ENCODE measurements at places on chromosomes 11 and 22.
A peak's percentile ranks its signal among the peaks of the same experiment; 100 is the strongest.

- no peak for DNase-seq
Observed at GRCh38 chr22:32967386-32968101, 90.6 kb downstream of the SYN3 start.

- DNase-seq = no peak
Observed at GRCh38 chr11:114297806-114298709, 1.9 kb downstream of the NNMT start.

GRCh38 chr11:19907839-19908238 is 195.2 kb downstream of the NAV2 start:
- DNase-seq = no peak

GRCh38 chr11:20647976-20648565 is 21.3 kb upstream of the NELL1 start:
- peak; percentile 18 for DNase-seq

DNA sequence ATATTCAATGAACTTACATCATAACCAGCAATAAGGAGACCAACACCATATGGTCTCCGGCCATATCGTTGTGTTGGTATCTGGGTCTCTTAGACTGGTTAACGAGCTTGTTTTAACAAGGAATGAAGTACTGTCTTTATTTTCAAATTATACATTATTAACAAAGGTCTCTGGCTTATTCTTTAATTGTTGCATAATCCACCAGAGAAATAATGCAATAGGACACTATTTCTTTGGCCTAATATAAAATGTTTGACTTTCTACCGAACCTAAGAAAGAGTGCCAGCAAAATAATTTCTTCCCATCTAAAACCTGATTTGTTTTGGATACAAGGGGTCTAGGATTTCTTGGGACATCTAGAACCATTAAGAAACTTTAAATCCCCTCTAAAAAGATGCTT is 6.4 kb downstream of the PSMA1 start:
- no peak for DNase-seq

GRCh38 chr11:66330931-66331330 is 5.3 kb downstream of the RIN1 start:
- no peak for DNase-seq

DNA sequence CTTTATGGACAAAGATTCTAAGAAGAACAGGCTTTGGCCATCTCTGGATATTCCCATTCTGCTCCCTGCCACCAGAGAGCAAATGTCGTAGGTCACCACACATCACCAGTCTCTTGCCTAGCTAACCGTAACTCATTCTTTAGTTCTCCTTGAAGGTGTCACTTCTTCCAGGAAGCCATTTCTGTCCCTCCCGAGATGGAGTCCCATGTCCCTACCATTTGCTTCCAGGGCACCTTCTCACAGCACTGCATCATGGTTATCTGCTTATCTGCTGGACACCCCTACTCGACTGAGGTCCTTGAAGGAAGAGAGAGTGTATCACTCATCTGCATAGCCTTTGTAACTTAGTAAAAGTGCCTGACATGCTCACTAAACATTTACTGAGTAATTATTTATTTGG is 47.6 kb downstream of the FAM83F start:
- DNase-seq = no peak

GRCh38 chr11:3368199-3368598 is 10.7 kb downstream of the ZNF195 start:
- no peak for DNase-seq

DNA sequence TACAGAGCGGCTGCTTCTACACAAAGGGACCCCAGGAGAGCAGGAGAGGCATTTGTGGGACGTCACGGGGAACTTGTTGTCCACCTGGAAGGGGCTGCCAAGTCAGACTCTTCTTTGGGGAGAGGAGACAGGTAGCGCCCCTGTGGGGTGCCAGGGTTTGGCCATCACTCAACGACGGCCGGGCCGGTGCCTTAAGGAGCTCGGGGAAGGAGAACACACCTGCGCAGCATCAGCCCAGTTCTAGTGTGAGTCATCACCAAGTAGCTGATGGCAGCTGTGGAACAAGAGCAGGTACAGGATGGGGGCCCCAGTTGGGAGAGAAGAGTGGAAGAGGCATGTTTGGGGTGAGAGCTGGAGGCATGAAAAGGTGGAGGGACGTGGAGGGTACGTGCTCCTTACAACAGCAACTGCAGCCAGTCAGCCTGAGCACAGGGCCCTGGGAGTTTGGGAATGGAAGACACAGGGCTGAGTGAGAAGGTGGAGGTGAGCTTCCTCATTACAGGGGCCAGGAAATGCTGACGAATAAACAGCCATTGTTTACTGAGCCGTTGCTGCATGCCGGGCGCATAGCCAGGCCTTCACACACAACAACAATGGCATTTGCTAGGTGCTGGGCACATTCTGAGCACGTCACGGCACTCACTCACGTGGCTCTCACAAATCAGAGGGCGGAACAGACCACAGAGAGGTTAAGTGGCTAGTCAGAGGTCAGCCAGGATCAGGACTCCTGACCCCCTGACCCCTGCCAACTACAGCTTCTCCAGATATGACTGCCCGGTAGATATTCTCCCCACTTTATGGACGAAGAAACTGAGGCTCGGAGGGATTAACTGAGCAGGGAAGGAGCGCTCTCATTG is 29.1 kb upstream of the TP53I11 start:
- no peak for DNase-seq

DNA sequence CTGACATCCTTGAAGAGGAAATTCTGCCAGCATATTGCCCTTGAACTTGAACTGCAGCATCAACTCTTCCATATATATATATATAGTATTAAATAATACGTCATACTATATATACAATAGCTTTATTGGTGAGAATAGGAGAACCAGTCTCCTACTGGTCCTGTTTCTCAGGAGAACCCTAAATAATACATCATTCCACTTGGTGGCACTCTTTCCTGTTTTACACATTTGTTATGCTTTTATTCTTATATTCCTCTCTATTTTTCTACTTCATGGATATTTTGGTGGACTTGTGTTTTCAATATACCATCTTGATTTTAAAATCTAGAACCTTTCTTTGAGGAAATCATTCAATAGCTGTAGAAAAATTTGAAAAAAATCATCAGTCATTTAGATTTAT is 193.3 kb downstream of the TRPC6 start:
- DNase-seq = no peak

- no peak for DNase-seq
Observed at GRCh38 chr11:76337923-76338322, 43.0 kb downstream of the THAP12 start.

DNA sequence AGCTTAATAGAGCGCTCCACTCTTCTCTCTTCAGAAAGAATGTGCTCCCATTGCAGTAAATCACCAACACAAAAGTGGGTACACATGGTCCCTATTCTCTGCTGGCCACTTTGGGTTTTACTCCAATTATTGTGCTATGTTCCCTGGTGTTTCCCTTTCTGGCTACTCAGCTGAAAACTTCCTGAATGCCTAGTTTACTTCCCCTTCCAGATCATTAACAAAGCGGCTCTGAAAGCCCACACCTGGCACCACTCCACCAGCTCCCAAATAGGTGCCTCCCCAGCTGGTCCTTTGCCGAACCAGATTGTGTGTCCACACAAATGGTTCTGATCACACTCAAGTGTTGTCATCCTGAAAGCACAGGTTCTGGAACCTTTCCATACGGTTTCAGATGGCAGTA is 443.7 kb downstream of the NTM start:
- DNase-seq = no peak

GRCh38 chr11:92536883-92537282 is 312.3 kb downstream of the FAT3 start:
- DNase-seq = no peak

DNA sequence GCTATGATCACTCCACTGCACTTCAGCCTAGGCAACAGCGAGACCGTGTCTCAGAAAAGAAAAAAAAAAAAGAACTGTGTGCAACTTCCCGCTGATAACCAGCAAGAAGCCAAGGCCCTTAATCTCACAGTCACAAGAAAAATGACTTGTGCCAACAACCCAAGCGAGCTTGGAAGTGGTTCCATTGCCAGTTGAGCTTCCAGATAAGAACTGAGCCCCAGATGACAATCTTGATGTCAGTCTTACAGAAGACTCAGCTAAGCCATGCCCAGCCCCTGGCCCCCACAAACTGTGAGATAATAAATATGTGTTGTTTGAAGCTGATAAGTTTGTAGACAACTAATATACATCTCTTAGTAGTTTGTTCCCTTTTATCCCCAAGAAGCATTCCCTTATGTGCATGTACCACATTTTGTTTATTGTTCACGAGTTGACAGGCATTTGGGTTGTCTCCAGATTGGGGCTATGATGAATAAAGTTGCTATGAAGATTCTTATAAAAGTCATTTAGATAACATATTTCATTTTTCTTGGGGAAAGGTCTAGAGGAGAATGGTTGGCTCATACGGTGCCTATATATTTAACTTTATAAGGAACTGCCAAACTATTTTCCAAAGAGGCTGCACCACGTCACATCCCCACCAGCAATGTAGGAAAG is 85.9 kb downstream of the TIMP3 start:
- DNase-seq = no peak

DNA sequence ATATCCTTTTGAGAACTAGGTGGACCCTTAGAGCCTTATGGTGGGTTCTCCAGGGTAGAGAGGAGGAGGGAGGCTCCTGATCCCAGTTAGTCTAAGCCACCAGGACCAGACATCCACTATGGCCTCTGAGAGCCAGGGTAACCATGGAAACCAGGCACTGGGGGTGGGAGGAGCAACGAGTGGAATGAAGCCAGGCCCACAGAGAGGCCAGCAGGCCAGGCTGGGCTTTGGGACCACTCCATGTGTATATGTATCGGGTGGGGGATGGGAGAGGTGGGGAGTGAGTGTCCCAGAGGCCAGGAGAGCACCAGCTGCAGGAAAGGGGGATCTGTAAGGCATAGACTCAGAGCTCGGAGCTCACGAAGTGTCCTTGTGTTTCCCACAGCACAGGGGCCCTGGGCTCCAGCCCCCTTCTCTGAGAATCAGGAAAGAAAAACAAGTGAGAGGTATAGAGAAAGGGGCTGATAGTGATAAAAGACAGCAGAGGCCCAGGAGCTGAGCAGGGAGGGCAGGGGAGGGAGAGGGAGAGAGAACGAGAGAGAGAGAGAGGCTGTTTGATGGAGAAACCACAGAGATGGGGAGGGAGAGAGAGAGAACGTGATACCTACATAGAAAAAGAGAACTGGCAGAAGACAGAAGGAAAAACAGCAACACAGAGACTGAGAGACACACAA is 15.5 kb upstream of the TSPAN18 start:
- no peak for DNase-seq

DNA sequence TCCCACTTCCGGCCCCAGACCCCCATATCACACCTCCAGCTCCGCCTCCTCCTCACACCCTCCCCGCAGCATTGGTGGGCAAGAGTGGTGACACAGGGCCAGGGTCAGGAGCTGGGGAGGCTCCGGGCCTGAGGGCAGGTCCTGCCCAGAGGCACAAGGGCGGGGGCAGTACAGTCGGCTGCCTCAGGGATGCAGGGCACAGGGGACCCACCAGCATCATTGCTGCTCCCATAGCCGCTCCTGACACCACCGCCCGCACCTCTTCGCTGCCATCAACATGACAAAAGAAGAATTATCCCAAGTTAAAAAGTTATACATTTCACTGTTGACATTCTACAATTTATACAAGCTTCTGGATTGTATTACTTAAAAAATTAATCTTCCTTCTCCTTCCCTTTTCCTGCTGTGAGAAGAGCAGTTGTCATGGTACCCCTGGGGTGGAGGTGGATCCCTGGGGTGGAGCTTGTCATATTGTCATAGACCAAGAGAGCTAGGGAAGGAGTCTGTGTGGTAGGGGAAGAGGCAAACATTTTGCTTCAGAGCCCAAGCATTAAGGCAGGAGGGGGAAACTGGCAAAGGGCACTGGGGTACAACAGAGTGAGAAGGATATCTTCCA is 4.1 kb downstream of the SBF2 start:
- DNase-seq = no peak

- no peak for DNase-seq
Observed at GRCh38 chr11:17012712-17013547, 1.3 kb downstream of the PLEKHA7 start.

- no peak for DNase-seq
Observed at GRCh38 chr11:115659061-115659963, 155.1 kb upstream of the CADM1 start.

GRCh38 chr22:39003165-39003638 is 10.9 kb upstream of the APOBEC3C start:
- peak; percentile 73 for DNase-seq

DNA sequence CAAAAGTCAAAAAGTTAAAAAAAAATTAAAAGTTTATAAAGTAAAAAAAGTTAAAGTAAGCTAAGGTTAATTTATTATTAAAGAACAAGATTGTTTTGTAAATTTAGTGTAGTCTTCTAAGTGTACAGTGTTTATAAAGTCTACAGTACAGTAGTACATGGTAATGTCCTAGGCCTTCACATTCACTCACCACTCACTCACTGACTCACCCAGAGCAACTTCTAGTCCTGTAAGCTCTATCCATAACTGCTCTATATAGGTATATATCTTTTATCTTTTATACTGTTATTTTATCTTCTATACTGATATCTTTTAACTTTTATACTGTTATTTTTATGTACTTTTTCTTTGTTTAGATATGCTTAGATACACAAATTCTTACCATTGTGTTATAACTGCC is 11.2 kb downstream of the C2CD3 start:
- DNase-seq = no peak

DNA sequence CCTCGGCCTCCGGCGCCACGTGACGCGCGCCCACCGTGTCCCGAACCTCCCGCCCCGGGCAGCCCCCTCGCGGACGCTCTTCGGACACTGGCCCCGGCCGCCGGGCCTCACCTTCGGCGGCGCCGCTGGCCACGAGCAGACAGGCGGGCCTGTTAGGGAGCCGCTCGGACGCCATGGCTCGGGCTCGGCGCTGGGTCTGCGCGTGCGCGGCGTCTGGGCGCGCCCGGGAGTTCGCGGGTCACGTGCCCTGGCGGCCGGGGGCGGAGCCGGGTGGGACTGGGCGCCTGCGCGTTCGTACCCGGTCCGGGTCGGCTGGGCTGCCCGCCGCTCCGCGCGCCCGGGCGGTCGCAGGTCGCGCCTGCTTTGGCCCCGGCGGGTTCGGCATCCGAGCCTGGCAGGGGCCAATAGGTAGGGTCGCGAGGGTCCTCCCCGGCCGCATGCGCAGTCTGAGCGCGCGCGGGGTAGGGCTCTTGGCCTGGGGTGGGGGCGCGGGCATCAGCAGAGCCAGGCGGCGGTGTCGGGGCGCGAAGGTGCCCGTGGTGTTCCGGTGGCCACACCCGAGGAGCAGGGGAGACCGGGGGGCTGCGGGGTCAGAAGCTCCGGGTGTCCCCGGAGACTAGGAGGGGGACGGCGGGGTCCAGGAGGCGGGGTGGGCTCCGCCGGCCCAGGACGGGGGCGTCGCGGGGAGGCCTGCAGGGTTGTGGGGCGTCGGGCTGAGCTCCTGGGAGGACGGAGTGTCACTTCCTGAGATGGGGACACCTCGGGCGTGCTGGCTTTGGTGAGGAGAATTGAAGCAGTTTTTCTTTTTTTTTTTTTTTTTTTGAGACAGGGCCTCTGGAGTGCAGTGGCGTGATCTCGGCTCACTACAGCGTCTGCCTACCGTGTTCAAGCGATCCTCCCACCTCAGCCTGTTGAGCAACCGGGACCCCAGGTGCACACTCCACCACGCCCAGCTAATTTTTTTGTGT is at the start of gene GATD1:
GATD1 (minus strand) TSS at position 200 of the 968 bp plus-strand sequence; CDS start at position 175, 25 bp downstream.
- DNase-seq = peak; percentile 95

DNA sequence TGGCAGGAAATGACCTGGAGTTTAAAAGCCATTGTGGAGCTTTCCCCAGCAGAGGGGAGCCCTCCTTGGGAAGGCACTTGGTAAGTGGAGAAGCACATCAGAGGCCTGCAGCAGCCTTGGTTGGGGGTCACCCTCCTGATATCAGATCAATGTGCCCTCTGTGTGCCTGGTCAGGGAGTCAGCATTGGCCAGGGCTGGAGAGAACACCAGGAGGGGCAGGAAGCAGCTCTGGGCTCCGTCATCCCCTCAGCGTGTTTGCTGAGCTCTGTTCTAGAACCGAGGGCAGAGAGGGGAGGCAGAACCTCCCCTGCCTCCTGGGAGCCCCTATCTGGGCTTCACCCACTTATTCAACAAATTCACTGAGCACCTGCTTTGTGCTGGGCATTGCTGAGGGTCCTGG is 846.0 kb downstream of the TBC1D22A start:
- DNase-seq = no peak
